ENCODE measurements at places on chromosomes 6 and 20.
A peak's percentile ranks its signal among the peaks of the same experiment; 100 is the strongest.

GRCh38 chr6:45795678-45796077 lies 220.0 kb downstream of the CLIC5 start:
- no peak for DNase-seq

DNA sequence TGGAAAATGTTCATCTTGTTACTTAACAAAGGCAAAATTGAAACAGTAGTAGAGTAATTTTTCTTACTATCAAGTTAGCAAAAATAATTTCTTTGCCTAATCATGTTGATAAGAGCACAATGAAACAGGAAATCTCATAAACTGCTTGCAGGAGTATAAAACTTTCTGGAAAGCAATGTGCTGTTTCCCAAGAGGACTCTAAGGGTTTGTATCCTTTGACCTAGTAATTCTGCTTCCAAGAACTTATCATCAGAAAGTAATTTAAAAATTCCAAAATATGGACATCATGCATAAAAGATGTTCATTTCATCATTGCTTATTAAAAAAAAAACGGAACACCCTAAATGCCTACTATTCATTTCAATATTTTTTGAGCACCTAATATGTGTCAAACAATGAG lies 46.1 kb upstream of the TNFAIP3 start:
- no peak for DNase-seq

- DNase-seq = no peak
Measured at GRCh38 chr6:37731888-37732287, 34.2 kb upstream of the MDGA1 start.

DNA sequence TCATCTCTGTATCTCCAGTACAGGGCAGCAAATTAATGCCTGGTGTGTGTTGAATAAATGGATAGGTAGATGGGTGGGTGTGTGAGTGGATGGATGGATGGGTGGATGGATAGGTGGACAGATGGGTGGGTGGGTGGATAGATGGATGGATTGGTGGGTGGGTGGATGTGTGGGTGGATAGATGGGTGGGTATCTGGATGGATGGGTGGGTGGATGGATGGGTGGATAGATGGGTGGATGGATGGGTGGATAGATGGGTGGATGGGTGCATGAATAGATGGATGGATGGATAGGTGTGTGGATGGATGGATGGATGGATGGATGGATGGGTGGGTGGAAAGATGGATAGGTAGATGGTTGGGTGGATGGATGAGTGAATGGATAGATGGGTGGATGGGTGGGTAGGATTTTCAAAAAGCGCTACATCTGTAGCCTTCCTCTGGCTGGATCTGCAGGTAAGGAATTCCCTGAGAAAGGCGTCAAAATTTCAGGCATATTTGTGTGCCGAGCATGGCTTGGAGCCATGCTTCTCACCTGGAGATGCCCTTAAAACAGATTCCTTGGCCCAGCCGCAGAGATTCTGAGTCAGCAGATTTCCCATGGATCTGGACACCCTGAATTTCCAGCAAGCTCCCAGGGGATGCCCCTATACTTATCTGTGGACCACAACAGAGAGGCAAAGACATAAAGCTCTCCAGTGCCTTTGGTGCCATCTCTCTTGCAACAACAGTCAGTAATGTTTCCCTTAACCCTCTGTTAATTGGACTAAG lies 177.6 kb downstream of the CDH4 start:
- no peak for DNase-seq

GRCh38 chr20:51732096-51732791 lies 35.9 kb downstream of the ATP9A start:
- no peak for DNase-seq

DNA sequence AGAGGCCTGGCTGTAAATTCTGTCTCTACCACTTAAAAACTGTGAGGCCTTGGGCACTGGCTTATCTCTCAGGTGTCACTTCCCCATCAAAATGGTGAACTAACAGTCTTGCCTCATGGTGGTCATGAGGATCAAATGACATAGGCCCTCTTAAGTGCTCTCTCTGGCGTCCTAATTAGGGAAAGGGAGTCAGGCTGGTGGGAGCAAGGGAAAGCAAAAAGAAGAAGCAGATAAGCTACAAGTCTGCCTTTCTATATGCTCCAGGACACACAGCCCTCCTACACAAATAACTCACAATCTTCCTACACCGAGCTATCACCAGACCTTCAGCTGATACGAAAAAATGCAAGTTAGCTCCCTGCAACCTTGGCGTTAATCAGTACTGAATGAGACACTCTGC lies 19.5 kb upstream of the SLC22A16 start:
- no peak for DNase-seq

DNA sequence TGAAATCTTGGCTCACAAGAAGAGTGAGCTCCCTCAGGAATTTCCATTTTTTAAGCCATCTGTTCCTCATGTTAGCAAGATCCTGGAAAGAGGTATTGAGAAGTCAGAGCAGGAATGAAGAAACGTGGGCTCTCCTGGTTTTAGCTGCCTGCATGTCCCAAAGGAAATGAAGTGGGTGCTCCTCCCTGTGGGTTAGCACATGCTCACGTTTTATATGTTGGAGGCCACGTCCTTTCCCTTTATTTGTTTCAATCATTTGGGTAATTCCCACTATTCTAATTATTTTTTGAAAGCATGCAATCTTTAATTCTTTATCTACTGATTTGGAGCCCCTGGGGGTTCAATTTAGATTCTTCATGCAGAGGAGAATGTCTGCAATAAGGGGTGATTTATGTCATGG lies 4.3 kb upstream of the MAP3K4 start:
- DNase-seq = no peak

DNA sequence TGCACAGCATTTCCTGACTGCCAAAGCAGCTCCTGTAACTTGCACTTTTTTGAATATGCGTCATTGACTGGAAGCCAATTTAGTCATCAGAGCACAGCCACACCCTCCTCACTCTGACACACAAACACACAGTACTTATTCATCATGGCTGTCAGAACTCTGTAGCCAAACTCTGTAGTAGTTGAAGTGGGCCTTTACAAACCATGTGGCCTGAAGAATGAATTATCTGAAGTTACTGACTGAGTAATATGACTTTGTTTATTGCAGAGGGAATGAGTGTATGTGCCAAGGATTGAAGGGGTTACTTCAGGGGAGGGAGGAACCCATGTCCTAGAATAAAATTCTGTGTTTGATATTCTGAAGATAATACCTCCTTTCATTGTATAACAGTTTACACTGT lies 102.7 kb downstream of the FIG4 start:
- peak; percentile 22 for DNase-seq

DNA sequence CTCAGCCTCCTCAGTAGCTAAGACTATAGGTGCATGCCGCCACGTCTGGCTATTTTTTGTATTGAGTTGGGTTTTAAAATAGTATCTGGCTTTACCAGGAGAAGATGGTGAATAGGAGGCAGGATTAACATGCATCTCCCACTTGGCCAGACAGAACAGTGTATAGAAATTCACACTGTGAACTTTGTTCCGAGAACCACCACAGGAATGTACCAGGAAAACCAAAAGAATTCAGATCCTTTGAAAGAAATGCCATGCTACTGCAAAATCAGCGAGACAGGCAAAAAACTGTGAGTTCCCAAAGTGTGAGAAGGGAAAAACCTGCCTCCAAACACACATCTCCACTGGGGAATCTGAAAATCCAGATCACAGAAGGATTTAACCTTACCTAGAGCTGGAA lies 327.6 kb downstream of the NKAIN2 start:
- DNase-seq = no peak

- no peak for DNase-seq
Measured at GRCh38 chr20:58014628-58015315, 213.7 kb downstream of the ANKRD60 start.

DNA sequence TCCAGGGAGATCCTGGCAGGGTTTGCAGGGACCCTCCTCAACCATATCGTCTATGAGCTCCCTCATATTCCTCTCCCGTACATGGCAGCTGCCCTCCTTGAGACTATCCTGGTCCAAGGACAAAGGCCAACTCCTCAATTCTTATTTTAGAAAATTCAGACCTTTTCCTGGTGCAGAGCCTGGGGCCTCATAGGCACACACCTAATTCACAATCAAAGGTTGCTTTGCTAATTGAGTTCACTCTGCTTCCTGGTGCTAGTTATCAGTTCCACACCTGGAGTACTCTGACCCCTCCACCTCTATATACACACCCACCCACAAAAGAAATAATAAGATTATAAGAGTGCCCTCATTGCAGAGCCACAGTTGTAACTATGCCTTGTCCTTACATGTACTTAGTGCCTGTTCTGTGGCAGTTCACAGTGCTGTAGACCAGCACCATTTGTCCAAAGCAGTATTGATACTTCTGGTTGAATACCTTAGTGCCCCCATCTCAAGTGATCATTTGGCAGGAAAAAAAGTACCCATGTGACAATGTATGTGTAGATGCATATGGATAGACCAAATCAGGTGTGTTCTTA lies 38.7 kb downstream of the GSS start:
- no peak for DNase-seq

DNA sequence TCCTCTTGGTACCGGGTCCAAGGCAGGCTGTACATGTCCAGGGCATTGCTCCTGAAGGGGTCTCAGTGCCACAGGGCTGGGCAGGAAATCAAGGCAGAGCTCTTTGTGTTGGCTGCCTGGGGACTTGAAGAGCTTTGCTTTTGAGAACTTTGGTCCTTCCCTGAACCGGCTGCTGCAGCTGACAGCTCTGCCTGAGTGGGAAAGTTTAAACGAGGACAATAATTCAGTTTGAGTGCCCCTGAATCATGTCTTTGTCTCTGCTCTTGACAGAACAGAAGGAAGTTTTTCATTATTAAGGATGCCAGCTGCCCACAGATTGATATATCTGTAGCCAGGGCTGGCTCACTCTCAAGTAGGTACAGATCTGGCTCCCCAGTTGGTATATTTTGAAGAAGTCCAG lies 56.1 kb downstream of the ANKRD6 start:
- DNase-seq = no peak

GRCh38 chr20:4056880-4057279 lies 41.5 kb upstream of the RNF24 start:
- no peak for DNase-seq

DNA sequence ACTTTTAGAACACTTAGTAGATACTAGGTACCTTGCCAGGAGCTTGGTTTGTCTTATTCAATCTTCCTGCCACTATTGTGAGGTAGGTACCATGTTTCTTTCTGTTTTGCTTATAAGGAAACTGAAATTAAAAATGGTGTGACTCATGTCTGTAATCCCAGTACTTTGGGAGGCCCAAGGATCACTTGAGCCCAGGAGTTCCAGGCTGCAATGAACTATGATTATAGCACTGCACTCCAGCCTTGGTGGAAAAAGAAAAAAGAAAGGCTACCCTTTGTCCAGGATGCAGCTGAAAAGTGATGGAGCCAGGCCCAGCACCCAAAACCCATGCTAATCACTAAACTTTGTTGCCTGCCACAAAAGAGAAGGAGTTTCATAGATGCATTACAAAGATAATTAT lies 34.1 kb upstream of the LAMA4 start:
- DNase-seq = no peak

DNA sequence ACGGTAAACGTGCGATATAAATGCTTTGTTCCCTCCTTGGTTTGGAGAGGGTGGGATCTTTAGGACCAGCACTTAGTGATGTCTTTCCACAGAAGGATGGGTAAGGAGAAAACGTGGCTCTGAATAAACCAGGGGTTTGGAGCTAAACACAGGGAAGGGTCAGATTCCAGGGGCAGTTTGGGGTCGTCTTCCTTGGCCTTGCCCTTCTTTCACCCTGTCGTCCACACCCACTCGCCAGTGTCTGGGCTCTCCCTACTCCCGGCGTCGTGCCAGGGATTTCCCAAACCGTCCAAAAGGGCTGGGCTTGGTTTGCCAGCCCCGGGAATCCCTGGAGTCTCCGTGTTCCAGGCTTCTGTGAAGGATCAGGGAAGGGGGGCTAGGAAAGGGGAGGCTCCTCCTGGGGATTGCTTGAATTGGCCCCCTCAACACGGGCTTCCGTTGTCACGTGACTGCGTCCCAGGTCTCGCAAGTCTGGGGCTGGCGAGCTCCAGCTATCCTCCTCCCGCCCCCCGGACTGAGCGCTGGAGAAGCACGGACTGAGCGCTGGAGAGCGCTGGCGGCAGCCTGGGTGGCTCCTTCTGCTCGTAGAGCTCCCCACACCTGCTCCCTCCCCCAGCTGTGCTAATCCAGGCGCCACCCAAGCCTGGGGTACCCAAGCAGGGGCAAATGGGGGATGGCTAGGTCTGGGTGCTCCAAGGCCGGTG lies 9.4 kb upstream of the ARMC12 start:
- no peak for DNase-seq

DNA sequence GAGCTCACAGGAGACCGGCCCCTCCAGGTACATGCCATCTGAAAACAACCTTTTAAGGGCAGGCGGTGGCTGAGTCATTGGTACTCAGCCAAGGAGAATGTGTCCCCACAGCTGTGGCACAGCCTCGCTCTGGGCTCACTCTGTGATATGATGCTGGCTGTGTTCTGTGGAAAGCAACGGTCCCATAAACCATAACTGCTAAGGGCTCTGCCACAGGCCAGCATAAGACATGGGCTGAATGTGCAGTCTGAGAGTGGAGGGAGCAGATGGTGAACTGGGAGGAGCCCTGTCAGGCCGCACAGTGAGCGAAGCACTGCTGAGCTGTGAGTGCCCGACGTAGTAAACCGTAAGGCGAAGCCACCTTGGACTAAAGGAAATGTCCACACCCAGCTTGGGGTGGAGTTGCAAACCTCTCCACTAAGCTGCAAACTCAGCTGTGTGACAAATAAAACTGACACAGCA lies 375.8 kb downstream of the THBS2 start:
- DNase-seq = no peak

- no peak for DNase-seq
Measured at GRCh38 chr20:58129721-58130151, 98.7 kb downstream of the ANKRD60 start.

GRCh38 chr6:169804427-169804826 lies 53.0 kb downstream of the ERMARD start:
- no peak for DNase-seq

GRCh38 chr6:37643851-37644672 lies 53.6 kb downstream of the MDGA1 start:
- DNase-seq = no peak

DNA sequence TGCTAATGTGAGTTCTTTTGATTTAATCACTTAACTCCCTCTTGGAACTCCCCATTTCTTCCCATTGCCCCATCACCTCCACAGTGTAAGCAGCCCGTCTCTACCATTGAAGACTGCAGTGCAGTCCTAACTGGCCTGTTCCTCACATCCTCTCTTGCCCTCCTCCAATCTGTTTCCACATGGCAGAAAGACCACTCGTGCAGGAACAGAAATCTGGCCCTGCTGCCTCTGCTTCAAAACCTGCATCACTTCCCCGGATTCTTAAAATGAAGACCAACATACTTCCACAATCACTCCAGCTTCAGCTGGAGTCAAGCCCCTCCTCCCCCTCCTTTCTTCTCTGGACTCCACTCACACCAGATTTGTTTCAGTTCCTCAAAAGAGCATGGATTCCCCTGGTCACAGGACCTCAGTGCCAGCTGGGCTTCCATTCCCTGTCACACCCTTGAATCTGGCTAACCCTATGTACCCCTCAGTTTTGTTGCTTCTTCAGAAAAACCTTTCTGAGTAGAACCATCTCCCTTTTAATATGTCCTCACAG lies 802.3 kb downstream of the MAFB start:
- DNase-seq = no peak

DNA sequence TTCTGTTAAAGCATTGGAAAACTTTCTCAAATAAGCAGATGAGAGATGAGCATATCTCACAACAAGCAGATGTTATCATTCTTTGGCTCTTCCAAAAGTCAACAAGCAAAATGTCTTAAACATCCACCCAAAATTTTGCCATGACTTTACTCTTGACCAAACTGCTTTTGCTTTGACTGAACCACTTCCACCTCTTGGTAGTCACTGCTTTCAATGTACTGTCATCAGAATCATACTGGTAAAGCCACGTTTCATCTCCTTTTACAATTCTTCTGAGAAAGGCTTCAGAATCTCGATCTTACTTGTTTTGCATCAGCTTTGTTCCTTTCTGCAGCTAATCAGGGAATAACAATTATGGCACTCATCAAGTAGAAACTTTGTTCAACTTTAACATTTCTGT lies 498.5 kb upstream of the GJE1 start:
- no peak for DNase-seq
